ENCODE measurements at places on chromosomes 7 and 10. TPM values are rescaled to one million over a fixed set of nuclear protein-coding genes. Genes with fewer than 3 reads are reported as not detected.

Gene FAM237B
- total RNA-seq = not detected

DNA sequence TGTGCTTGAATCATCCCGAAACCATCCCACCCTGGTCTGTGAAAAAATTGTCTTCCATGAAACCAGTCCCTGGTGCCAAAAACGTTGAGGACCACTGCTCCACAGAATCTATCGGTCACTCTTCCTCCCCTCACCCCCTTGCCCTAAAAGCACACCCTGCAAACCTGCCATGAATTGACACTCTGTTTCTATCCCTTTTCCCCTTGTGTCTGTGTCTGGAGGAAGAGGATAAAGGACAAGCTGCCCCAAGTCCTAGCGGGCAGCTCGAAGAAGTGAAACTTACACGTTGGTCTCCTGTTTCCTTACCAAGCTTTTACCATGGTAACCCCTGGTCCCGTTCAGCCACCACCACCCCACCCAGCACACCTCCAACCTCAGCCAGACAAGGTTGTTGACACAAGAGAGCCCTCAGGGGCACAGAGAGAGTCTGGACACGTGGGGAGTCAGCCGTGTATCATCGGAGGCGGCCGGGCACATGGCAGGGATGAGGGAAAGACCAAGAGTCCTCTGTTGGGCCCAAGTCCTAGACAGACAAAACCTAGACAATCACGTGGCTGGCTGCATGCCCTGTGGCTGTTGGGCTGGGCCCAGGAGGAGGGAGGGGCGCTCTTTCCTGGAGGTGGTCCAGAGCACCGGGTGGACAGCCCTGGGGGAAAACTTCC is 784 bp upstream of the SERPINE1 start:
- peak overlapping the region; percentile 81 for H3K27ac ChIP-seq
- no peak overlapping the region for H3K4me3 ChIP-seq
- no peaks in the 10 kb centered on the region for H3K36me3 ChIP-seq
- H3K4me1 ChIP-seq = peaks cover 55% of the 10 kb centered on the region

- H3K4me3 ChIP-seq = no peak overlapping the region
- H3K36me3 ChIP-seq = peaks cover 46% of the 10 kb centered on the region
- peak overlapping the region; percentile 65 for H3K27ac ChIP-seq
- DNase-seq = peak; percentile 55
These were observed 19.6 kb downstream of the NUDT1 start for GRCh38 chr7:2261611-2262010.

Gene SVIL
- 129 TPM for total RNA-seq

DNA sequence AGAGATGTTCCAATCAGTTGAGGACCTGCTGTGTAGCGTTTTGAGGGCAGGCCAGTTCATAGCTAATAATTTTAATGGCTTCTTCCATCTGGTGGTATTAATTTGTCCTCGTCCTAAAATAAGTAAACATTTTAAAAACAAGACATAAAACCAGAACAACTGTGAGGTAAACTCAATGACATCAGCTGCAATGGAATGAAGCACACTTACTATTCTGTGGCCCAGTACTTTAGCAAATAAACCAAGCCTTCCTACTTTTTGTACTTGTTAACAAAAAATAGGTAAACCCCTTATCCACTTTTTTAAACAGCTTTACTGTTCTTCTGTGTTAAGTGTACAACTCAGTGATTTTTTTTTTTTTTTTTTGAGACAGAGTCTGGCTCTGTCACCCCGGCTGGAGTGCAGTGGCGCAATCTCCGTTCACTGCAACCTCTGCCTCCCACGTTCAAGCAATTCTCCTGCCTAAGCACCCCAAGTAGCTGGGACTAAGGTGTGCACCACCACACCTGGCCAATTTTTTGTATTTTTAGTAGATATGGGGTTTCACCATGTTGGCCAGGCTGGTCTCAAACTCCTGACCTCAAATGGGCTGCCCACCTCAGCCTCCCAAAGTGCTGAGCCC is 28.9 kb upstream of the FZD1 start:
- H3K27ac ChIP-seq = no peak overlapping the region
- no peak for DNase-seq
- H3K4me1 ChIP-seq = peaks cover 13% of the 10 kb centered on the region
- no peaks in the 10 kb centered on the region for H3K36me3 ChIP-seq
